Psoas muscle (tissue), 8 donors: ENCODE measurements at places on chromosomes 3 and 15. TPM values are rescaled to one million over a fixed set of nuclear protein-coding genes. Genes with fewer than 3 reads are reported as not detected.

The MST1R gene
- 0.39 TPM for total RNA-seq

The TMED3 gene
- 3.7 TPM for total RNA-seq

The SAMD7 gene
- not detected for total RNA-seq

The CLDN16 gene
- not detected for total RNA-seq

The CLSTN2 gene
- total RNA-seq = 2.3 TPM

The MRPS22 gene
- 88.2 TPM for total RNA-seq

The FAM162A gene
- 98.4 TPM for total RNA-seq

The GOLGA8T gene
- not detected for total RNA-seq

The XCR1 gene
- 0.10 TPM for total RNA-seq

The CNTN3 gene
- total RNA-seq = not detected

The PLA2G4E gene
- not detected for total RNA-seq

The CCR3 gene
- total RNA-seq = 0.62 TPM

The CHL1 gene
- total RNA-seq = 1.9 TPM

The HIGD1A gene
- 81.0 TPM for total RNA-seq

The NR1I2 gene
- not detected for total RNA-seq
